ENCODE measurements at places on chromosomes 5 and 9. TPM values are rescaled to one million over a fixed set of nuclear protein-coding genes. Genes with fewer than 3 reads are reported as not detected.
A peak's percentile ranks its signal among the peaks of the same experiment; 100 is the strongest.

The ENHO gene
- total RNA-seq, result 0.55 TPM

The SPTLC1 gene
- 82.0 TPM for total RNA-seq

The MAP1B gene
- 476 TPM for total RNA-seq

The ACER2 gene
- 7.4 TPM for total RNA-seq

The ADAMTS2 gene
- total RNA-seq, result 26.6 TPM

The SPATA31C1 gene
- not detected for total RNA-seq

The CCNO gene
- 0.43 TPM for total RNA-seq

The EIF4EBP3 gene
- total RNA-seq, result 3.6 TPM

DNA sequence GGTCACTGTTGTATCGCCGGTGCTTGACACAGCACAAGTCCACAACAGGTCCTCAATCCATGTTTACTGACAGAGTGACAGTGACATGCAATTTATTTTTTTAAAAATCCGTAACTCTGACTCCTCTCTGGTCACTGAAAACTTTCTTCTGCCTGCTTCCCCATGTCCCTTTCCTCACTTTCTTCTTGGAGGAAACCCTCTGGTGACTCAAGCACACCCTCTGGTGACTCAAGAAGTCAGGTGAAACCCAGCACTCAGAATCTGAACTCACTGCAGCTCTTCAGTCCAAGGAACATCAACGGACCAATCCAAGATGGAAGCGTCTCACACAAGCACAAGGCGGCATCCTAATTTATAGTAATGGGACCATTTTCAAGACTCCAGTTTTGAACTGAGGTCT lies 245.9 kb downstream of the FSTL4 start:
- no peak overlapping the region for H3K27ac ChIP-seq
- no peaks in the 10 kb centered on the region for H3K36me3 ChIP-seq
- DNase-seq, result no peak
- H3K4me1 ChIP-seq, result no peaks in the 10 kb centered on the region
- peaks cover 5% of the 10 kb centered on the region for H3K27me3 ChIP-seq

DNA sequence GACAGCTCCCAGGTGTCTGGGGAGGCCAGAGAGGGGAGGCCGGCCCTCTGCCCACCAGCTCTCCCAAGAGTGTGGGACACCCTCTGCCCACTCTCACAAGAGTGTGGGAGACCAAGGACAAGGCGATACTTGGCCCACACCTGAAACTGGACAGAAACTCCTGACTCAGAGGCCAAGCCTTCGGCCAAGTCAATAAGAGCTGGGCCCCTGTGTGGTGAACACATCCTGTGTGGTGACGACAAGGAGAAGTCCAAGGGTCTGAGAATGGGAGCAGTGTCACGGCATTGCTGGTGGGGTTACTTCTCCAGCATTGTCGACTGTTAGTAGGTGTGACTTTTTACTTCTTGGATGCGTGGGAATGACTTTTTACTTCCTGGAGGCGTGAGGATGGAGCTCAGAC lies 14.6 kb upstream of the F2RL1 start:
- H3K27me3 ChIP-seq, result no peaks in the 10 kb centered on the region
- no peak overlapping the region for H3K4me3 ChIP-seq
- peak overlapping the region; percentile 95 for H3K27ac ChIP-seq
- DNase-seq, result peak; percentile 89

DNA sequence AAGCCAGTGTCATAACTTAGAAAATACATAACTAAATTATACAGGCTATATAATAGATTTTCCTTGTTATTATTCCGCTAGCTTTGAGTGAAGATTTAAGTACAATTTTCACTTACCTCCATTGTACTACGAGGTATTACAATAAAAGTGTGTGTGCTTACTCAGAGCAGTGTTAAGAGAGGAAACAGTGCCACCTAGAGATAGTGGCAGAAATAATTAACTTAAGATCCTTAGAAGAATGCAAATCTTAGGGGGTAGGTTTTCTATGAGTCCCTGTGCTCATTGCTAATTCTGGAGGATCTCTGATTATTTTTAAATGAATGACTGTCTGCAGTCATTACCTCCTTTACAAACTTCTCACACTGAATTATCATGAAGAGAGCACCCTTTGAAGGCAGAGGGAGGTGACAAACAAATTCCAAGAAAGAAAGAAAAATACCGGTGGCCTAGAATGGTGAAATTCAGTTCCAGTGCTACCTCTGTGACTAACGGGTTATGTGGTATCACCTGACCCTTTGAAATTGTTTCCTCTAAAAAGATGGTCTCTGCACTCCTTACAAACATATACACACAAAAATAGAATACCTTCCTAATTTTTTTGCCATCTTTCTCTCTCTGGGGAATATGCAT lies 379.8 kb downstream of the TRIM36 start:
- H3K27me3 ChIP-seq, result no peaks in the 10 kb centered on the region
- H3K4me3 ChIP-seq, result no peak overlapping the region
- H3K4me1 ChIP-seq, result no peaks in the 10 kb centered on the region
- peak; percentile 0 for DNase-seq

DNA sequence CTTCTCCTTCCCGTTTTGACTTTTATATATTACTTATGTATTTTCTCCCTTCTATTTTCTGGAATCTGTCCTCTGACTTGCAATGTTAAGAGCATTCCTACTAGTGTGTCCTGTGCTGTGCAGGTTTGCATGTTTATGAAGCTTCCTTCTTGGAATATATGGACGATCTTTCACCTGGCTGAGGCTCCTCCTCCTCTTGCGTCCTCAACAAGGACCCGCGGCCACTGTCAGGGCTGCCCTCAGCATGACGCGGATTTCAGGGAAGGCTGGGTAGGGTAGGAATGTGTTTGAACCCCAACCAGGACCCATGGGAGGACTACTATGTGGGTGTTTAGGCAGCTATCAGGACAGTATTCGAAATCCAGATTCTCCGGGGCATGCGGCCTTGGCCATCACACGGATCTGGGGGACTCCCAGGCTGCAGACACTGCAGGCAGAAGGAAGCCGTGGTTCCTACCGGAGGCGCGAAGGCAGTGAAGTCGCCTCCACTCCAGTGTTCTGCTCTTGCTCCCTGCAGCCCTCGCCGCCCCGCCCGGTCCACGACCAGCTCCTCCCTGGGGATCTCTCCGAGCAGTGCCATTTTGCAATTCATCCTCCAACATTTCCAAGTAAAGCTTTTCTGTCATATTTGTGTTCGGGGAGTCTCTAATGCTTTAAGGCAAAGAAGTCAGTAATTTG lies 37.0 kb upstream of the OSMR start:
- H3K27me3 ChIP-seq, result no peaks in the 10 kb centered on the region
- H3K27ac ChIP-seq, result no peak overlapping the region
- no peak overlapping the region for H3K4me3 ChIP-seq
- H3K36me3 ChIP-seq, result no peaks in the 10 kb centered on the region

DNA sequence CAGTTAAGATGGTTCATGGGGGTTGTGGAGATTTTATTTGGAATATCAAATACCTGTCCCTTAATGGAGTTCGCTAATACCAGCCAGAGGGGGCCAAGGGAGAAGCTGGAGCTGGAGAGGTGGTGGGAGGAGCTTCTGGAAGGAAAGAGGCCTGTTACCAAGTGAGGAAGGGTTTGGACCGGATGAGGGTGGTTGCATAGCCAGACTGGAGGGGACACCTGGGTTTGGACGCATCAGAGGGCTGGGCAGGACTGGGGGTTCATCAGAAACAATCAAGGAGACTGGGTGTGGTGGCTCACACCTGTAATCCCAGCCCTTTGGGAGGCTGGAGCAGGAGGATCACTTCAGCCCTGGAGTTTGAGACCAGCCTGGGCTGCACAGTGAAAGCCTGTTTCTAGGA lies 111.8 kb upstream of the IER5L start:
- no peaks in the 10 kb centered on the region for H3K36me3 ChIP-seq
- no peak for DNase-seq
- no peak overlapping the region for H3K27ac ChIP-seq
- no peak overlapping the region for H3K4me3 ChIP-seq

DNA sequence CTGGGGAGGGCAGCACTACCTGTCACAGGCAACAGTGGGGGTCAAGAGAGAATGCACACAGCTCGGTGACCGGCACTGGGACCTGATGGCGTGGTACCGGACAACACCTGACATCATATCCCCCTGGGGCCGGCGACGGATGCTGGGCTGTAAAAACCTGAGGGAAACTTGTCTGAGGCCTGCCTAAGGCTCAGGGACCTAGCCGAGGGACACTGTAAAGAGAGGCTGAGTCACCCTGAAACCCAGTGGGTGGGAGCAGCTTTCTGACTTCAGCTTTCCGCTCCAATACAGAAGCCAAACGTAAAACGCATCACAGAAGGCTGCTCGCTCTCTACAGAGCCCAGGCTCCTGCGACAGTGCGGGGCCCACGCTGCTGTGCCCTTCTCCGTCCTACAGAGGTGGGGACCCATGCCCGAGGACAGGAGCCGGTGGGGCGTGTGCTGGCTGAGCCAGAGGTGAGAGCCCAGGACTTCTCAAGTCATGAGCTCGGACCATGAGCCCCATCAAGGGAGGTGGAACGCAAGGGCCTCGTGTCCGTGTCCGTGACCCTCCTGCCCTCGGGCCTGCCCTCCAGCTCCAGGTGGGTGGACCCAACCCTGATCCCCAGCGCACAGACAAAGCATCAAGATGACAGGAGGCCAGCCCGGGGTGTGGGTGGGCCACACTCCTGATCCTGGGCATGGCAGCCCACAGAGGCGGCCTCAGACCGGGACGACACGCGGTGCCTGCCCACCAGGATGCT lies 5.3 kb downstream of the RALGDS start:
- H3K4me3 ChIP-seq, result no peak overlapping the region
- peak; percentile 75 for DNase-seq
- no peaks in the 10 kb centered on the region for H3K36me3 ChIP-seq
- peaks cover 62% of the 10 kb centered on the region for H3K4me1 ChIP-seq
- H3K27ac ChIP-seq, result peak overlapping the region; percentile 17
- no peaks in the 10 kb centered on the region for H3K27me3 ChIP-seq

GRCh38 chr5:138824924-138825863 lies 49.9 kb downstream of the LRRTM2 start:
- no peak overlapping the region for H3K4me3 ChIP-seq
- DNase-seq, result no peak
- H3K27me3 ChIP-seq, result no peaks in the 10 kb centered on the region

GRCh38 chr5:104650313-104651055 lies 1087.9 kb upstream of the NUDT12 start:
- H3K27me3 ChIP-seq, result no peaks in the 10 kb centered on the region
- H3K4me3 ChIP-seq, result no peak overlapping the region
- no peaks in the 10 kb centered on the region for H3K4me1 ChIP-seq
- no peak overlapping the region for H3K27ac ChIP-seq

- no peaks in the 10 kb centered on the region for H3K36me3 ChIP-seq
- H3K4me1 ChIP-seq, result no peaks in the 10 kb centered on the region
- H3K27ac ChIP-seq, result no peak overlapping the region
- H3K4me3 ChIP-seq, result no peak overlapping the region
Measured at GRCh38 chr9:85727500-85727899, 14.3 kb downstream of the AGTPBP1 start.

GRCh38 chr5:158014372-158014771 lies 155.4 kb upstream of the CLINT1 start:
- DNase-seq, result no peak
- H3K27ac ChIP-seq, result no peak overlapping the region
- H3K27me3 ChIP-seq, result peaks cover 6% of the 10 kb centered on the region

DNA sequence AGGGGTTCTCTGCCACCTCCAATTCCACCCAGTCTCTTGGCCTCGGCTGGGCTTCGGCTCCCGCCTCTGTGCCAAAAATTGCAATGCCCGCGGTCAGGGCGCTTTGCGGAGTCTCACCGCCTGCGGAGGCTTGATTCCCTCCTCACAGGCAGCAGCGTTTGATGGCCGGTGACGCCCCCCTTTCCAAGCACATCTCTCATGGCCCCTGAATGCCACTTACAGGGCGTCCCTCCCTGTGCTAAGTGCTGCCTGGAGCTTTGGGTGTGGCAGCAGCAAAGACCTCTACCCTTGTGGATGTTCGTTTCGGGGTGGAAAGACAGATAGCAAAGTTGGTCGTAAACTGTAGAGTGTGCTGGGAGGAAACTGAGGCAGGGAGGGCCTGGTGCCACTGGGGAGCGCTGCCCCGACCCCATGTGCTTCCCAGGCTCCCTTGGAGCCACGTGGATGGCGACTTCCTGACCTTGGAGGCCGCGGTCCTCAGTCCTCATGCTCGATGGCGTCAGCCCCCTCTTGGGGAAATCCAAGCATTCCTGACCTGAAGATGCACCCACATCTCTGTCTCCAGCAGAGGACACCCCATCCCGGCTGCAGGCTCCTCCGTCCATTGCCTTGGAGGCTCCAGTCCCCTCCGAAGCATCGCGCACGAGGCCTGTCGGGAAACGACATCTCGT lies 249.2 kb upstream of the IRX4 start:
- H3K27ac ChIP-seq, result no peak overlapping the region
- H3K27me3 ChIP-seq, result no peaks in the 10 kb centered on the region
- H3K4me3 ChIP-seq, result no peak overlapping the region

GRCh38 chr5:170225326-170226128 lies 7.3 kb upstream of the C5orf58 start:
- no peak overlapping the region for H3K4me3 ChIP-seq
- peak; percentile 26 for DNase-seq
- peaks cover 2% of the 10 kb centered on the region for H3K27me3 ChIP-seq

DNA sequence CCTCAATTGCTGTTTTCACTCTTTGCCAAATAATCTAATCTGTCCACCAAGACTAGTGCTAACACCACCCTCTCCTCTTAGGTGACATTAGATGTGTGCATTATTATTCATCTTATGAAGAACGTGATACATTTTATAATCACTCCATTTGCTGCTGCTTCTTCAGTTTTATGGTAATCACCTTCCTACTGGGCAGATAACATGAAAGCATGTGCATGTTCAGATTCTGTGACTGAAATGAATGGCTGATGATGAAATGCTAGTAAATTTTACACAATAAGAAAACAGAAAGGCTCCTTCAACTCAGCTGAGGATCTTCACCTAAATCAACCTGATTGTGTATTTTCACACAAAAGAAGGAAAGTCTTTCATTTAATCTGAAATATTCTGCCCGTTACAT lies 577.6 kb downstream of the CSNK1G3 start:
- no peaks in the 10 kb centered on the region for H3K27me3 ChIP-seq
- H3K4me1 ChIP-seq, result no peaks in the 10 kb centered on the region
- no peak for DNase-seq
- no peak overlapping the region for H3K4me3 ChIP-seq

- H3K27ac ChIP-seq, result no peak overlapping the region
- no peak overlapping the region for H3K4me3 ChIP-seq
- no peaks in the 10 kb centered on the region for H3K36me3 ChIP-seq
- H3K27me3 ChIP-seq, result no peaks in the 10 kb centered on the region
Measured at GRCh38 chr5:78778538-78778937, 130.0 kb upstream of the LHFPL2 start.

- DNase-seq, result no peak
- no peaks in the 10 kb centered on the region for H3K27me3 ChIP-seq
- H3K4me1 ChIP-seq, result no peaks in the 10 kb centered on the region
- H3K36me3 ChIP-seq, result no peaks in the 10 kb centered on the region
- no peak overlapping the region for H3K4me3 ChIP-seq
- no peak overlapping the region for H3K27ac ChIP-seq
Measured at GRCh38 chr5:124952566-124952965, 206.1 kb upstream of the ZNF608 start.

DNA sequence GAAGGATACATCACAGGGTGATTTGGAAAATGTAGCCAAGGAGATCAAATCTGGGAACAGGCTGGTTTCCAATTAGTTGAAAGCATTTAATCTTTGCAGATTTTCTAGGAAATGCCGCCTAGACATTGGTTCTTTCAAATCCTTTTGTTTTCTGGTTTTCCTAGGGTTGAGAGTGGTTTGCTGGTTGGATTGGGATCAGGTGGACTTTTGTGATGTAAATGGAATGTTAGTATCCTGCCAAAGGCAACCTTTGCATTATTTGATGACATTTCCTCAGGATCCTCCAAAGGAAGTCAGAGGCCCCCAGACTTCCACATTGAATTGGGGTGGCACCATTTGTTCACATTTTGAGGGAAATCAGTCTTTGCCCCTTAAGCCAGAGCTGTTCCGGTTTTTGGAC lies 245.5 kb upstream of the RPS23 start:
- H3K4me1 ChIP-seq, result no peaks in the 10 kb centered on the region
- no peak overlapping the region for H3K27ac ChIP-seq

- H3K4me1 ChIP-seq, result peaks cover 23% of the 10 kb centered on the region
- peak overlapping the region; percentile 96 for H3K27ac ChIP-seq
- no peaks in the 10 kb centered on the region for H3K27me3 ChIP-seq
- H3K36me3 ChIP-seq, result no peaks in the 10 kb centered on the region
- DNase-seq, result no peak
Measured at GRCh38 chr5:124747791-124748686, 1.6 kb upstream of the ZNF608 start.

Measured in astrocyte (in vitro differentiated cells and primary cell).